ENCODE measurements at places on chromosomes 11 and 22.

- no peak for DNase-seq
Observed at GRCh38 chr11:115181538-115181937, 322.7 kb downstream of the CADM1 start.

GRCh38 chr11:103807806-103808205 is 228.6 kb upstream of the DDI1 start:
- no peak for DNase-seq

GRCh38 chr11:109077291-109077920 is 344.6 kb upstream of the C11orf87 start:
- no peak for DNase-seq

DNA sequence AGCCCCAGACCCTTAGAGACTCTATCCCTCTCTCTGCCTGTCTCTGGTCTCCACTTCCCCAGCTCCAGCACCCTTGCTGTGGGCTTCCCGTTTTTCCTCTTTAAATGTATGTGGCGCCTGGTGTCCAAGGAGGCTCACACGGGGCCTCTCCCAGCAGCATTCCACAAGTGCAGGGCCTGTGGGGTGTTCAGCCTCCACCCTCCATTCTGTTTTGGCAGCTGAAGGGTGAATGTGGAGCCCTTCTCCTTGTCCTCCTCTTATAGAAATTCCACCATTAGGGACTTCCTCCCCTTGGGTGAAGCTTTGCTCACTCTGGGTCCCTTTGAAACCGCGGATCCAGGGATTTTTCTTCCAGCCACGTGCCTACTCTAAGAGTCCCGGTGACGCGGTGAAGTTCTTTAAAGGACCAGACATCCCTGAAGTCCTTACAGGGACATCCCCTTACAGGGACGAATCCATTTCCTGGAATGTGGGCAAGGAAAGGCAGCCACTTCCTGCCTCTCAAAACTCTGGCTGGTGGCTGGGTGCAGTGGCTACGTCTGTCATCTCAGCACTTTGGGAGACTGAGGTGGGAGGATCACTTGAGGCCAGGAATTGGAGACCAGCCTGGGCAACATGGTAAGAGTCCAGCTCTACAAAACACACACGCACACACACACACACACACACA is 1.6 kb upstream of the TSPAN18 start:
- DNase-seq = no peak

DNA sequence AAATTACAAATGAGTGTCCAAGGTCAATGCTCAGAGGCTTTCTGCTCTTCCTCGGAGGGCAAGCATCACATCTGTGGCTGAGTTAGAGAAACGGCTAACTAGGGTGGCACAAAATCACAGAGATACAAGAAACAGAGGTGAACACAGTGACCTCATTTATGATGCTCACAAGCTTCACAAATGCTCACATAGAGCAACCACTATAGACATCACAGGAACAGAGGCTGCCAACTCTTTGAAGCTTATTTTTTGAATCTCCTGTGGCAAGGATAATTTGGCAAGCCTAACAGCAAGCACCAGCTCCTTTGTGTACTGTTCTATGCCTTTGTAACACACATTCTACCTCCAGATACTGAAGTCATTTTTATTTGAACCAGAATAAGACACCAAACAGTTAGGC is 416.5 kb upstream of the DDI1 start:
- no peak for DNase-seq

DNA sequence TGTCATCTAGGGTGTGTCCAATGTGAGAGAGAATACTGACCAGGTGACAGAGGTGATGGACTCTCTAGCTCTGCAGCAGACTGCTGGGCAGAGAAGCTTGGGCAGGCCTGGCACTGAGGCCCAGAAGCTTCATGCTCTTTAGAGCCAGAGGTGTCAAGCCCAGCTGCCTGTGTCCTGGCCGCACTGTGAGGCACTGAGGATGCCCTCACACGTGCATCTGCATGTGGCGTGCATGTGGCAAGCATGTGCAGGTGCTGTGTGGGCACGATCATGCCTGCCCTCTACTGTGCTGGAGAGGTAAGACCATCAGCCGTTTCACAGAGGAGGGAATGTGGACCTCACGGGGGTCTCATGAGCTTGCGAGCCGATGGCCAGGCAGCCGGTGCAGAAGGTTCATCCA is 15.8 kb upstream of the TXNRD2 start:
- DNase-seq = no peak

GRCh38 chr22:45504373-45505341 is 2.0 kb downstream of the FBLN1 start:
- DNase-seq = no peak

GRCh38 chr11:121221496-121222200 is 70.9 kb upstream of the SC5D start:
- DNase-seq = no peak

DNA sequence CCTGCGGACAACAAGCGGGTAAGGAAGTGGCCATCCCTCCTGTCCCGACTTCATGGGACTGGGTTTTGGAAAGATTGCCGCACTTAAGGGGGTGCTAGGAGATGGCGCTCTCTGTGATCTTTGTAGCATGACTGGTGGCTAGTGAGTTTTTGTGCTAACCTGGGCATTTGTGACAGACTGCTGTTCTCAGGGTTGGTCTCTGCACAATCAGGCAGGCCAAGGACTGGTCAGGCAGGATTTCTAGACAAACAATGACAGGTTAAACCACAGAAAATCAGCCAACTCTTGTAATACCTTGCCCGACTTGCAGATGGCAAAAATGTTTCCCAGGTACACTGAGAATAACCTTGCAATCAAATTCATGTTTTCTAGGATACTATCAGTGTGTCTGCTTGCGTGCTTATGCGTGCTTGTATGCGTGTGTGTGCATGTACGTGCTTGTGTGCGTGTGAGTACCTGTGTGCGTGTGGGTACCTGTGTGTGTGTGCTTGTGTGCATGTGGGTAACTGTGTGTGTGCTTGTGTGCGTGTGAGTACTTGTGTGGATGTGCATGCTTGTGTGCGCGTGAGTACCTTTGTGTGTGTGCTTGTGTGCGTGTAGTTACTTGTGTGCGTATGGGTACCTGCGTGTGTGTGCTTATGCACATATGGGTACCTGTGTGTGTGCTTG is 25.6 kb upstream of the SORL1-AS1 start:
- no peak for DNase-seq

- DNase-seq = no peak
Observed at GRCh38 chr11:125226706-125227105, 62.2 kb downstream of the PKNOX2 start.

DNA sequence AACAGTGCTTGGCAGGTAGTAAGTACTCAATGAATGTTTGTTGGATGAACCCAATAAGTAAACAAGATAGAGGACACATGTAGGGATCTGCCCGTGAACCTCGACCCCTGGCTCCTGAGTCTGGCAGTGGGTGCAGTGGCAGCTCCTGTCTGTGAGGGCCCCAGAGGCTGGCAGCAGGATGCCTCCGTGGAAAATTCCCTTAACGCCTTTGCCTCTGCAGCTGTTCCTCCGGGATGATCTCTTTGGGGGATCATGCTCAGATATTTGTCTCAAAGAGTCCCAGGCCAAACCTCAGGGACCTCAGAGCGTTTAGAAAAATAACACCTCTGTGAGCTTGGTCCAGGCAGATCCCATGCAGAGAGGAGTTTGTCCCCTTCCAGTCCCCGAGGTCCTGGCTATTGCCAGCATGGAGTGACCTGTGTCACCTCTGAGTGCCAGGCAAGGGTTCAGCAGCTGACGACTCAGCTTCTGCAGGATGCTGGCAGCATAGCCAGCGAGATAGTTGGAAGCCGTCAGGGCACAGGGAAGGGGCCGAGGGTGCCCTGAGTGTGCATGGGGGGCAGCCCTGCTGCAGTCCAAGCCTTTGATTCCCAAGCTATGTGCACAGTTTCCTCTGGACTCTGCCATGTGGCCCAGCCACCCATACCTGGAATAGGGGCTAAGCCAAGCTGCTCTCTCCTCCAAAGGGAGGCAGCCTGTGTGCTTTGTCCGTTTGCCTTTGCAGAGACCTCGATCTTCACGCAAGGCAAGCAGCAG is 613 bp upstream of the MCHR1 start:
- DNase-seq = no peak

DNA sequence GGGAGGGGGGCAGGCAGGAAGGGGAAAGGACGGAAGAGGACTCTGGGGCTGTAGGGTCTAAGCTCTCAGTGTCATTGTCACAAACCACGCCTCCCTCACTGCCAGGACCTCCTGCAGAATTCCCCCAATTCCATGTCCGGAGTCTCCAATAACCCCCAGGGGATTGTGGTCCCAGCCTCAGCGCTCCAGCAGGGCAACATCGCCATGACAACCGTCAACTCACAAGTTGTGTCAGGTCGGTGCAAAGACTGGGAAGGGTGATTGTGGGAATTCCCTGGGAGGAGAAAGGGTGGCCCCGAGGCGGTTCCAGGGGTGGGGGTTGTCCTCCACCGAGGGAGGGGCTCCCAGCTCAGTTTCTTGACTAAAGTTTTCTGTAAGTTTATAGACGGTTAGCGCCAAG is 86.0 kb downstream of the FEZ1 start:
- no peak for DNase-seq

DNA sequence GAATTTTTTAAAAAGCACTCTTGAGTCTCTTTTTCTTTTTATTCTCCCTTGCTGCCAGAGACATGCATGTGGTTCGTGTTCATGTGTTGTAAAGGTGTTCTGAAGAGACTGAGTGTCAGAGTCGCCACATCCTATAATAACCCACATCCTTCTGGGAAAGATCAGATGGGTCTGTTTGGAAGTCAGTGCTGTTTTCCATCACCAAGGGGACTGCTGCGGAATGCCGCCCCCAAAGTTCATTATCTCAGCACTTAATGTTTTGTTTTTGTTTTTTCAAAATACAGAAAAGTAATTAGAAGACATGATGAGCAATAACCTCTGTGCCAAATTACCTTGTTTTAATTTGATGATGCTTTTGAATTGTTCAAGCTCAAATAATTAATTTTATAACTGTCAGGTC is 56.9 kb upstream of the EIF3M start:
- no peak for DNase-seq

DNA sequence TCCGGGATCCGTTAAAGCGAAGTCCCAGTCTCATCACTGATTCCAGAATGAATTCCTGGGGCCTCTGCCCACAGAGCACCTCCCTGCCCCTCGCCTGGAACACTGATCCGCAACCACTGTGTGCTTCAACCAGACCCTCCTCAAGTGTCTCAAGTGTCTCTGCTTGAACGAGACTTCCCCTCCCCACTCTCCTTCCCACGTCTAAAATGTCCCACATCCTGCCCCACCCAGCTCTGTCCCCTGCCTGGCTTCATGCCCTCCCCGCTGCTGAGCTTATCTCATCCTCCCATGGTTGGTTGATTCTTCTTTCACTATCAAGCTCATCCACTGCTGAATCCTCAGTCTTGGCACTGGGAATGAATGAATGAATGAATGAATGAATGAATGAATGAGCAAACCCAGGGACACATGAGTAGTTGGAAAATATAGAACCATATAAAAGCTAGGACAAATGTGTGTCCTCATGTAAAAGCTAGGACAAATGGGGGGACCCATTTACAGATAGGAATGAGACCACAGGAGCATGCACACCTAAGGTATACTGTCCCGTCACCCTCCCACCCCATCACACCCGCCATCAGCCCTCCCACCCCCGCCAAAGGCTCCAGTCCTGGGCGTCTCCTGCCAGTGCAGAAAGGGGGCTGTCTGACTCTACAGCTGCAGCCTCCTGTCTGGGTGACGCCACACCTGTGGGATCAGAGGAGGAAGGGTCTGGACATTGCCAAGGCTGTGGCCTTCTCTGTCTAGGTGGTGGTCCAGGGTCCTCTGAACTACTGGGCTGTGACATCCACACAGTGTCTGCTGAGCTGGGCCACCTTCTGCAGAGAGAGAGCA is 71.4 kb upstream of the LINC01488 start:
- DNase-seq = no peak

DNA sequence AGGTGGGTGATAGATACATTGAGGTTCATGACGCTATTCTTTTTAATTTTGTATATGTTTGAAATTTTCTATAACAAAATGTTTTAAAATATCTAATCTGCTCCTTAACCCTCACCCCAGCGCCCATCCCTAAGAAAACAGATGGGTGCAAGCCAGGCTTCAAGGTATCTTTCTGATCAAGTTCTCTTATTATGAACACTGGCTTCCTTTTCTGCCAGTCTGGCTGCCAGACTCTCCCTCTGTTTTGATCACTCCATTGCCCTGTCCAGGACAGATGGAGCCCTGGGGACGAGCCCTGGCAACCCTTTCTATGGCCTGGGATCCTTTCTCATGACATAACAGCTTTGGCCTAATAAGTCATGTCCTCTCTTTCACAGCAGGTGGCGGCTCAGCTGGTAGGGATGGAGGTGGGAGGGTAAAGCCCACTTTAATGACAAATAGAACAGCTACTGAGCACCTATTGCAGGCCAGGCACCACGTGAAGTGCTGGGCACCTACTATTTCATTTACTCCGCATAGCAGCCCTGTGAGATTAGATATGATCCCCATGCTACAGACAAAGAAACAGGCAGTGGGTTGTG is 38.4 kb downstream of the DRD2 start:
- DNase-seq = no peak

DNA sequence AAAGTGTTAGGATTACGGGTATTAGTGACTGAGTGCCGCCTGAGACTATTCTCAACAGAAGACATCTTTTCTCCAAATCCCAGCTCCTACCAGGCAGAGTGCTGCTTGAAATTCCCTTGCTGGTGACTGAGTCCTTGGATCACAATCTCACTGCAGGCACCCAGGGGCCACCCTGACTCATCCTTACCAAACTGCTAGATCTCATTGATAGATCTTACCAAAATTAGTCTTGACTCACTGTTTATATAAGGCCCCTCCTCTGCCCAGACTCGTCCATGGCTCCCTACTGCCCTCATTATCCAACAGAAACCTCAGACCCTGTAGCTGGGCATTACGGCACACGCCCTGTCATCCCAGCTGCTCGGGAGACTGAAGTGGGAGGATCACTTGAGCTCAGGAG is 14.7 kb downstream of the TBC1D10A start:
- no peak for DNase-seq

DNA sequence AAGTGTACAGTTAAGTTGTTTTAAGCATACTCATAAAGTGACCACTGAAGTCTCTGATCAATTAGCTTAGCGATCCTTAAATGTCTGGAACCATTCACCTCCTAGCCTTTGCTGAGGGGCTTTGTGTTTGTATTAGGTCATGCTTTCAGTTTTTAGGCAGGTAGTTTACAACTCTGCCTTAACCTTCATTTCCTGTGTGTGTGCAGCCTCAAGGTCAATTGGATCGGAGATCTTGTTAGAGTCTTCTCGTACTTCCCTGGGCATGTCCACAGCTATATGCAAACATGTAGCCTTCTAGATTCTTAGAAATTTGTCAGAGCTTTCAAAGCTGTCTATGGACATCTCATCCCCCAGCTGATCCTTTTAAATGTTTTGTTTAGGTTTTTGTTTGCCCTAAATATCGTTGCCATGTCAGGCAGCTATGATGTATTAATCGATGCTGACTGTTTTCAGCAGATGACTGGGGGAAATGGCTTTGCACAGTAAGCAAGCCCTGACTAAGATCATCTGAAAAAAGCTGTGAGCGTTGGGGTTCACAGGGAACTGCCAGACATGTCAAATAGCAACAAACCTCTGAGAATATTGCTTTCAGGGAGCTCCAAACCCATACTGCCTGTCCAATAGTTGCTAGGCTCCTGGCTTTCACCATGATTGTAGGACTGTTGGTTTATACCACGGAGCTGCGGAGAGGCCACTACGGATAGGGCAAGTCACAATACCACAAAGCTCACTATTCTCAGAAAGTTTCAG is 45.6 kb downstream of the GLYAT start:
- DNase-seq = no peak

GRCh38 chr11:120398132-120398531 is 61.9 kb downstream of the ARHGEF12 start:
- no peak for DNase-seq

GRCh38 chr11:78535920-78536319 is 38.7 kb downstream of the NARS2 start:
- no peak for DNase-seq

GRCh38 chr11:120057028-120057330 is 80.9 kb downstream of the TRIM29 start:
- no peak for DNase-seq

- no peak for DNase-seq
Observed at GRCh38 chr11:30143098-30143705, 87.6 kb upstream of the FSHB start.
